ENCODE measurements at places on chromosomes 2 and 18.

DNA sequence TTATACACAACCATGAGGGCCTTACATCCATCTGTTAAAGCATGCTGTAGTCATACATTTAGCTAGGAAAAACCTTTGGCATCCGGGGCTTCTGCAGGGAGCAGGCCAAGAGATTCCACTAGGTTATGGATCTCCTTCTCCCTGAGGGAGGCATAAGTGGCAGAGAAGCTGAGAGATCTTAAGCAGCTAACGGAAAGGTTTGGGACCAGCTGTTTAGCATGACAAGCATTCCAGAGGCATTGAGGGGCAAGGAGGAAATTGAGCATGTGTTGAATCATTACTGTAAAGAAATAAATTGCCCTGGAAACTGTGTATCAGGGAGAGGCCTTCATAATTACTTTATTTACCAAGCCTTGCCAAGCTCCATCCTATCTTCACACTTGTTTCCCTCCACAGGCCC, 643.1 kb downstream of the CNTNAP5 start:
- DNase-seq: no peak

DNA sequence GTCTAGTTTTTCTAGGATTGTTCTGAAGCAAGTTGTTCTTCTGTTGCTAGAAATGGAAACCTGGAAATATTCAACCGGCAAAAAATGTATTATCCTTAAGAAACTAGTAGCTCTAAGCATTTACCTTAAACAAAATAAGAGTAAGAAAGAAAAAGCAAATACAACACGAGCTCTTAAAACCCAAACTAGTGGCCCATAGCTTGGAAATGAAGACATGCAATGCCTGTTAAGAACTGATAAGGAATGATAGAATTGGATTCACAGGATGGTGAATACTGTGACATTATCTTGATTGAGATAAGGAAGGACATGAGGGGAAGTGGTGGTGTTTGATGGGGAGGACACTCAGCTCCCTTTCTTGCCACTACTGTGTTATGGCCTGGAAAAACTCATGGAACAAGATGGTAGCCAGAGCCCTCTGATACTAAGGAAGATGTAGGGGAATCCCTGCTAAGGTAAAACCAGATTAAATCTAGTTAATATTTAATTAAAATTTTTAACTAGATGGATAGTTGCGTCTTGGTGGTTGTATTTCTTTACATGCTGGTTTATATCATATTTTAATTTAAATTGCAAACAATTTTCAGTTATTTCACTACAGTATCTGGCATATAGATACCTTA, 193.8 kb downstream of the LPIN1 start:
- no peak for DNase-seq

GRCh38 chr2:3823748-3824147, 120.4 kb downstream of the DCDC2C start:
- DNase-seq: no peak

- no peak for DNase-seq
Observed at GRCh38 chr2:100105678-100106054, 36.7 kb downstream of the AFF3 start.

DNA sequence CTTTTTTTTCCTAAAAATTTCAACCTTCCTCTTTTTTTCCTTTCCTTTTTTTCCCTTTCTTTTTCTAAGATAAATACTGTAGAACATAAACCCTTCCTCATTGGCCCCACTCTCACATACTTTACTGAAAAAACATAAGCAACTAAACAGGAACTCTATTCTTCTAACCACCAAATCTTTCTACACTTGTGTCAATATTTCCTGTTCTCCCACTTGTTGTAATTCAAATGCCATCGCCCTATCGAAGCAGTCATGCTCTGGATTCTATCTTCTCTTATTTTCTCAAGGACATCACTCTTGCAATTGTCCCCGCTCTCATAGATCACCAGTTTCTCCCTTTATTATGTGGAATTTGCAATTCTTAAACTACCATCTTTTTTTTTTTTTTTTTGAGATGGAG, 20.2 kb upstream of the SSB start:
- DNase-seq: no peak

GRCh38 chr2:185132501-185133041, 534.2 kb downstream of the ZNF804A start:
- DNase-seq: no peak

DNA sequence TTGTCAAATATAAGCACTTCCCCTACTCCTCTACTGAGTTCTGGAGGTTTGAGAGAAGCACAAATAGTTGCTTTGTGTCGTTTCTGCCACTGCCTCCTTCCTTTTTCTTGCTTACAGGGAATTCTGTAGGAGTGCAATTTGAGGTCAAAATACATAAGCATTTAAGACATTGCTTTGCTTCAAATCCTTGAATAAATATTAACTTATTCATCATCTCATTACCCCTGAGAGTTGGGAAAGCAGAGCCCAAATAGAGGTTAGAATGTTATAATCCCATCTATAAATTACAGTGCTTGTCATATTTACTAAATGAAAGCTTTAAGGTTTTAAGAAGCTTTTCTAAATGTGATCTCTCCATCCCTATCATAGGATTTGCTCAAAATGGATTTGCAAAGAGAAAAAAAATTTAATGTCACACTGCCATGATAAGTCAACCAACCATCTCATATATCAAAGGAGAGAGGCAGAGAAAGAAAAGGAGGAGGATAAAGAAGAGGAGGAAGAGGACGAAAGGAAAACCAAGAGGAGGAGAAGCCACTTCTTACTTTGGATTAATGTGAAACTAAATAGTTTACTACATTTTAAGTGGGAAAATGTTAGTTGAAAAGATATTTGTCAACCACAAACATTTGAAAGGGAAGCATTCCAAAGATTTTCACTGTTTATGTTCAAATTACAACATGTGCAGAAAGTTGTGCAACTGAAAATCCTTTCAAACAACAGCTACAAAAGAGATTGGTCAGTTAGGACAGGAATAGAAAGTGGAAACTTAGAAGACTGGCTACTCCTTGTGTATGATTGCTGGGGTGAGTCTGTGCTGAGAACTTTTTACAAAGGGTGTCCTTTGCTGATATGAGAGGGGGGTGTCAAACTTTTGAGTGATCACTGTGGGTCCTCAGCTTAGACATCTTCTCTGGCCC, 277.3 kb upstream of the FN1 start:
- DNase-seq: no peak

- no peak for DNase-seq
Observed at GRCh38 chr2:118048401-118048800, 34.5 kb upstream of the CCDC93 start.

GRCh38 chr2:98691303-98691702, 39.6 kb downstream of the MGAT4A start:
- no peak for DNase-seq

DNA sequence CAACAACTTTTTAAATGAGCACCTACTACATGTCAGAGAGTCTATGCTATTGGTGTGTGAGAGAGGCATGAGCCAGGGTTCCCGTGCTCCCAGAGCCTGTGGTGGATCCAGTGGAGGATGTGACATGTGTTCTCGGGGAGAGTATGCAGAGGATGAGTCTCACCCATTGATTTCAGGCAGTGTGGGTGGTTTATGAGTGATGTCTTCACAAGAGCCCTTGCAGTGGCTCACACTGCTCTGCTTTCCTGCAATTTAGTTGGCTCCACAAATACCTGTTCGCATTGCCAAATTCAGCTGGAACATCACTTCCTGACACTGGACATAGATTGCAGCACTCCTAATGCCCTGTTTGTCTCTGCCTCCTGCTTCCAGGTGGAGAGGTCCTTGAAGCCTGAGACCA, 243.6 kb upstream of the CXCR4 start:
- no peak for DNase-seq

- DNase-seq: no peak
Observed at GRCh38 chr2:27823135-27823534, 51.6 kb downstream of the MRPL33 start.

DNA sequence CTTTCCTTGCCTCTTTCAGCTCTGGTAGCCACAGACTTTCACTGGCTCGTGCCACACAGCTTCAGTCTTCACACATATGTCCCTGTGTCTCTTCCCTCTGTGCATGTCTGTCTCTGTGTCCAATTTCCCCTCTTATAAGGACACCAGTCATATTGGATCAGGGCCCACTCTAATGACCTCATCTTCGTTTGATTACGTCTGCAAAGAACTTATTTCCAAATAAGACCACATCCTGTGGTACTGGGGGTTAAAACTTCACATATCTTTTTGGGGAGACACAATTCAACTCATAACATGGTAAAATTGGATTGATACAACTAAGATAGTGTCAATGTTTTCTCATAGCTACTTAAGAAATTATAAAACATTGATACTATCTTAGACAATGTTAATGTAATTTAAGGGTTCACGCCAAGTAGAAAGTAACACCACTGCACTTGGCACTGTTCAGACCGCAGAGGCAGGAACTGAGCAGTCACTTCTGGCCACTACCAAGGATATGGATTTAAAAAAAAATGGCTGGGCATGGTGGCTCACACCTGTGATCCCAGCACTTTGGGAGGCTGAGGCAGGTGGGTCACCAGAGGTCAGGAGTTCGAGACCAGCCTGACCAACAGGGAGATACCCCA, 119.6 kb upstream of the EPAS1 start:
- no peak for DNase-seq

DNA sequence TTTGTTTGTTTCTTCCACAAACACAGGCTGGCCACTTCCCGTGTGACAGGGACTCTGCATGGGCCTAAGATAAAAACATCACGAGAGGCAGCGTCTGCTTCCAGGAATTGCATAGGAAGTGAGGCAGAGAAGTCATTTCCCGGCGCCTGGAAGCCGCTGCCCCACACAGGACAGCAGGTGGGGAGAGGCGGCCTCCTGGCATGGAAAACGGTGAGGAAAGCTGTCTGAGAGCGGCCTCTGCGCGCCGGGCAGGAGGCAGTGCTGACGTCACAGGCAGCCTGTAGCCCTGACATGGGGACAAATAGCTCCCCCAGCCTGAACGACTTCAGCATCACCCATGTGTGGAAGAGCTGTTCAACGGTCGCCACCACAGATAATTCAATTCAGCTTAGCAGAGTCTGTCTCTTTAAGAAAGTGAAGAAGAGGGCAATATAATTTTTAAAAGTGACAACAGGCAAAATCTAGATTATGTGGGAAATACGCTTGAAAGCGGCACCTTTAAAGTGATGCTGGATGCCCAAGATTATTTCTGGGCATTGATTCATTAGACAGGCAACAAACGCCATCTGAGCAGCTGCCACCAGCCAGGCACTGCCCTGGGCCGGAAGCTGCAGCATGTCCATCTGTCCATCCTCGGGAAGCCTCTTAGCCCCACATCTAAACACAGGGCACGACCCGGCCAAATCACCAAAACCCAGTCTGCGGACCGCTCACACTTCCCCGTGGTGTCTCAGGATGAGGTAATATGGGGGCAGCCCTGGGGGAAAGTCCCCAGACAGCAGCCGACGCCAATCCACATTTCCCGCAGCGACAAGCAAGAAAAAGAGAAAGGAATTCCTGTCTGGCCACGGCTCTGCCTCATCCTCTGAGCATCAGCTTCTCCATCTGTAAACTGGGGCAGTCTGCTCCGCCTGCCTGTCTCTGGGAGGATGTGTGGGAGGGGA, 138.9 kb downstream of the PXDN start:
- no peak for DNase-seq

DNA sequence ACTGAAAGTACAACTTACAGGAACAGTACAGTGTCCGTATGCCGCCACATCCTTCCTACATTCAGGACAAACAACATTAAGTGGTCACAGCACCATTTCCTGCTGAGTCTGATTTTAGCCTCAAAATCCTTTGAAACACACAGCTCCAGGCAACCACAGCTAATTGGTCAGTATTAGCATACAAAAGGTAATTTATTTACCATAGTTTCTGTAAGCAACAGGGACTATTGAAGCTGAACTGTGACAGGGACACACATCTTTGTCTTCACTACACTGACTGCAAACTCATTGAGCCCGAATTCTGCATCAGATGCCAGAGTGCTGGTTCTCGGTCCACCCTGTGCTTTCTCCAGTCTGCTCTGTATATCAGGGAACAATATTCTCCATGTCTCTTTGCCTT, 151.8 kb downstream of the ST6GAL2 start:
- DNase-seq: no peak

GRCh38 chr18:33594799-33595198, 16.8 kb downstream of the ASXL3 start:
- no peak for DNase-seq

- DNase-seq: no peak
Observed at GRCh38 chr2:86223140-86223926, 24.1 kb downstream of the MRPL35 start.

GRCh38 chr2:85303780-85304531, 23.8 kb downstream of the TGOLN2 start:
- DNase-seq: no peak

GRCh38 chr2:239889641-239890121, 135.5 kb downstream of the NDUFA10 start:
- DNase-seq: no peak
